Activated CD8-positive, alpha-beta memory T cell treated with anti-CD3 and anti-CD28 coated beads for 36 hours (primary cell): ENCODE measurements at places on chromosomes 5 and 9. TPM values are rescaled to one million over a fixed set of nuclear protein-coding genes. Genes with fewer than 3 reads are reported as not detected.

Gene MAST4
- total RNA-seq = 11.4 TPM

Gene C5orf34
- total RNA-seq = 7.9 TPM

Gene NEK6
- total RNA-seq = 26.5 TPM

Gene DDX4
- not detected for total RNA-seq

Gene ZER1
- total RNA-seq = 16.9 TPM

Gene CARD6
- 1.6 TPM for total RNA-seq

Gene SAXO1
- total RNA-seq = 0.23 TPM

Gene GPR21
- total RNA-seq = not detected

Gene MGAT1
- total RNA-seq = 128 TPM
